ENCODE measurements at places on chromosomes 5 and 9.

- DNase-seq, result no peak
These were observed 95.2 kb downstream of the APTX start for GRCh38 chr9:32906213-32906612.

DNA sequence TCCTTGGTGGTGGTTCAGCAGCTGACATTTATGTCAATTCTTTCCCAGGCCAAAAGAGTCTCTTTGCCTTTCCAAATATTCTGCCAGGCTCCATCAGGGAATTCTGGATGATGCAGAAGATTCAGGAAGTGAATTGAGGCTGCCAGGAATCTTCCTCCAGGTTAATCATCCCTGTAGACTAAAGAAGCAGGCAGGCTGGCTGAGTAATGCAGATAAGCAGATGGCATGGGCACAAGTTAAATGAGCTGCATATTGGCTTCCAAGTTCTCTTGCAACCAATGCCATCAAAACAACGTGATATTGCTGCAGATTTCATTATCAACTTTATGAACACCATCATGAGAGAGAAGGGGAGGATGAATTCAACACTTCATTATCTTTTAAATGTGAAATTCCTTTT is 324.5 kb downstream of the KCNN2 start:
- no peak for DNase-seq

GRCh38 chr5:36655161-36655560 is 48.8 kb downstream of the SLC1A3 start:
- DNase-seq, result no peak

- no peak for DNase-seq
These were observed 159.6 kb downstream of the NR2F1-AS1 start for GRCh38 chr5:93421468-93421867.

- peak; percentile 23 for DNase-seq
These were observed 78.3 kb upstream of the ZNF608 start for GRCh38 chr5:124824637-124825158.

- DNase-seq, result no peak
These were observed 90.6 kb upstream of the OSMR start for GRCh38 chr5:38755181-38755580.

- no peak for DNase-seq
These were observed 12.3 kb upstream of the FCHSD1 start for GRCh38 chr5:141663506-141663905.

DNA sequence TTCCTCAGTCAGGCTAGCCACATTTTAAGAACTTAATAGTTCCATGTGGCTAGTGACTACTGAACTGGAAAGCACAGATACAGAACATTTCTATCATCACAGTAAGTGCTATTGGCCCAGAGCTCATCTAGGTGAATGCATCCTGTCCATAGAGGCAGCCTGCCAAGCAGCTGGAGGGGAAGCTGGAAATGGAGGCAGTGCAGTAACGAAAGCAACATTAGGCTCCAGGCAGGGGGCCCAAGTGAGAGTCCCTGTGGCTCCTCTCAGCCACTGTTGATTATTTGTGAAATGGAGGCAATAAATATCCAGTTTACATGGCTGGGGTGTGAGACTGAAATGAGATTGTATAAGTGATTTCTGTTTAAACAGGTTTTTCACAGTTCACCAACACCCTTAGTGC is 227.2 kb upstream of the KLF9 start:
- no peak for DNase-seq

DNA sequence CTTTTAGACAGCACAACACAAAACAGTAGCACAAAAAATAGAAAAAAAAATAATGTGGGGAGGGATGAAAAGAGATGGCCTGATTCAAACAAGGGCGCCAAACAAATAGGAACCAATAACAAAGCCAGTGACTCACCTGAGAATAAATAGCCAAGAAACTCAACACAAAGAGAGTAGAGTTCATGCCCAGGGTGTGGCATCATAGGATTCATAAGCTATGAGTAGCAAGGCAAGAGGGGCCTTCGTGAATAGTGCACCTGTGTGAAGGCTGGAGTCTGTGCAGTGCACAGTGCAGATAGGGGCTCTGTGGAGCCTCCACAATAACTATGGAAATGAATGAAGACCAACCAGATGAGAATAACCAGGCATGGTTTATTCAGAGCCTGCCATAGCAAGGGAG is 541.7 kb downstream of the SPOCK1 start:
- DNase-seq, result no peak

DNA sequence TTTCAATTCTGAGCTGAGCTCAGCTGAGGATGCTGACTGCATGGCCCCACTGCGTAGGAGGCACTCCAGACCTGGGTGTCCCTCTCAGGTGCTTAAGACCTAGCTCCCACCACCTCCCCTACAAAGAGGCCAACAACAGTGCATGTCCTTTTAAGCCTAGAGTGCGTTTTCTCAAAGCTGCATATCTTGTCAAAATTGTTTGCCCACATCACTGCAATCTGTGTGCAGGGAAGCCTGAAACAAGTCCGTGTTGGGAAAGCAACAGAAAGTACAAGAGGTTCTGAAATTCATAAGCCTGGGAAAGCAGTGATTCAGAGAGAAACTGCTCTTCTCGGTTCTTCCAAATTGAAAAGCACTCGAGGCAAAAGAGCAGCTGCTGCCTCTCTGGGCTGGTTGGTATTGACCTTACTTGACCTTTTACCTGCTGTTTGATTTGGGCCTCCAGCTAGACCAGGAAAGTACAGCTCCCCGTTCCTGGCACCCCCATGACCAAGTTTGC is 238.4 kb downstream of the NR2F1-AS1 start:
- peak; percentile 29 for DNase-seq

GRCh38 chr9:127180457-127181314 is 58.3 kb upstream of the ANGPTL2 start:
- DNase-seq, result no peak

- no peak for DNase-seq
These were observed 127.0 kb downstream of the NNT start for GRCh38 chr5:43729846-43730478.

- DNase-seq, result no peak
These were observed 933 bp upstream of the TGFBR1 start for GRCh38 chr9:99103901-99104458.

DNA sequence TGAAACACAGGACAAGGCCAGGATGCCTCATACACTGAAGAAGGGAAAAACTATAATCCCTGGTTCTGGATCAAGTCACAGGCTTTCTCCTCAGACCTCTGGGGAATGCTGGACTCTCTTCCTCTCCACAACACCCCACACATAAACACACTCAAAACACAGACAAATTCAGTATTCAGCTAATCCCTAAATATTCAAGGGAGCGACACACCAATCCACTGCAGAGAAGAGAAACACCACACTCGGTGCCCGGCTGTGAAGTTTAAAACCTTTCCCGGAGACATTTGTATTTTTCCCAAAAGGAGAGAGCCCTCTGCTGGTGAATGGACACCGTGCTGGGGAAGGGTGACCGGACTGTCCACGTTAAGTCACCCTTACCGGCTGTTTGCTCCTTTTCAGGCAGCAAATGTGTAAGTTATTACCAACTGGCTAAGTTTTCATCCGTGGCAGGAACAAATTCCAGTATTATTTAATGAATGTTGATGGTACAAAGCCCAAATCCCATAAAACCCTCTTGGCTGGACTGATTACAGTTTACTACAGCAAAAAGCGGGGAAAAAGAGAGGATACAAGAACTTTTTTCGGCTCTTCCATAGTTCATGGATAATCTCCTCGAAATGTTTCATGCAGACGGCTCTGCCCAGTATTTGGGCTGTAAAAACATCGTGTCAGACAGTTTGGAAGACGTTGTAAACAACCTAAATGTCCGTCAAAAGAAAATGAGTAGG is 130.9 kb upstream of the SLC30A5 start:
- peak; percentile 10 for DNase-seq

- no peak for DNase-seq
These were observed 61.3 kb downstream of the NR2F1-AS1 start for GRCh38 chr5:93519740-93520139.

GRCh38 chr5:72199681-72200080 is 92.4 kb downstream of the MAP1B start:
- DNase-seq, result no peak

GRCh38 chr5:36230151-36230790 is 11.5 kb downstream of the NADK2 start:
- DNase-seq, result no peak

GRCh38 chr9:121538221-121538620 is 38.6 kb upstream of the GGTA1 start:
- DNase-seq, result no peak

GRCh38 chr5:56269216-56269927 is 36.2 kb upstream of the ANKRD55 start:
- no peak for DNase-seq

DNA sequence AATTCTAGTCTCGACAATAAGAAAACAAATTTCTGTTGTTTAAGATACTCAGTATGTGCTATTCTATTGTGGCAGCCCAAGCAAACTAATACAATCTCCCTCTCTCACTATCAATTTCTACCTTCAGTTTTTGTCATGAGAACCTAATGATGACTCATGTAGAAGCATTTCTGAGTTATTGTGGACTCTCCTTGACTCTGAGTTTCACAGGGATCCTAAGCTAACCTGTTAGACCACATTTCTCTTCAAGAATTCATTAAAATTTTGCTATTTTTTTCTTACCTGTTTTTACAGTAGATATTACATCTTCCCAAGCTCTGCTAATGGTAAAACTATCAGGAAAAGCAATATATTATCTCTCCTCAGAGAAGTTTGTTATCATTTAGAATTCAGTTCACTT is 599.1 kb upstream of the TYRP1 start:
- DNase-seq, result no peak

DNA sequence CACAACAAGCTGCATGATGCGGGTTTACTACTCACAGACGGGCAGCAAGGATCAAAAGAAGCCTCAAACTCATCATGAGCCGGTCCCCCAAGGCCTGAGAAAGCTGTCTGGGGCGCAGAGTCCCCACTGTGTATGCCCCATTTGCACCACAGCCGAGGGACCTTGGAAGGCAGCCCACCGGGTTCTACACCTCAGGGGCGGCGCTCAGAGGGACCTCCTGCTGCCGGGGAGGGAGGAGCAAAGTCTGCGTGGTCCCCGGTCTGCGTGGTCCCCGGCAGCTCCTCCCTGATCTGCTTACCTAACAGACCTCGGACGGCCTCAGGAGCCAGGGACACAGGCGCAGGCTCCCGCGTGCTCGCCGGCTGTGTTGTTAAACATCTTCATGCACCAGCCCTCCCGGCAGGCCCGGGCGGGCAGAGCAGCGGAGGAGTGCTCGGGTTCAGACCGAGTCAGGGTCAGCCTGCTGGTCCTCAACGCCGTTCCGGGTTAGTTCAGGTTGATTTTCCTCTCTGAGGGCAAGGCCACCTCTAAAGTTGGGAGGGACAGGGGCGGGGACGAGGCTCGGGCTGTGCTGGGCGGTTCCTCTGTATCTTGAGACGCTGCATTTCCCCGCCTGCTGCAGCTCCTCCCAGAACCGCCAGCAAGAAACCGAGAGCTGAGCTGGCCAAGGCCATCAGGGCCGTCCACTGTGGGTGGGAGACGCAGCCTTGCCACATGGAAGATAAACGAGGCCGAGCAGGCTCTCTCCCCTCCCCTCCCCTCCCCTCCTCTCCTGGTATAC is 74.6 kb downstream of the MRPL36 start:
- DNase-seq, result no peak

DNA sequence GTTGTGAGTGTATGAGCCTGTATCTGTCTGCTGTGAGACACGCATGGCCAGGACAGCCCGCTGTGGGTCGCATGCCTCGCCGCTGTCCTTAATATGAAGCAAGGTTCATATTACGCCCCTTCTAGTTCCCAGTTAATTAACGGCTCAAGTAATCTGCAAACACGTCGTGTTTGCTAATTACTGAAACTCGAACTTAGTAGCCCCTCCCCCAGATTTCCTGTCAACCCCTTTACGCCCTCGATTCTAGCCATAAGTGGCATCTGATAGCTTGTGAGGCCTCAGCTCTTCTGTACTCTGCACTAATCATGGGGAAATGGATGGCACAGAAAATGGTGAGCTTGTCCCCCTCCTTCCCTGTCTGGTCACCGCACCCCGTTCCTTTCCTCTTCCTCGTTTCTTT is 116.9 kb upstream of the OTULINL start:
- no peak for DNase-seq

DNA sequence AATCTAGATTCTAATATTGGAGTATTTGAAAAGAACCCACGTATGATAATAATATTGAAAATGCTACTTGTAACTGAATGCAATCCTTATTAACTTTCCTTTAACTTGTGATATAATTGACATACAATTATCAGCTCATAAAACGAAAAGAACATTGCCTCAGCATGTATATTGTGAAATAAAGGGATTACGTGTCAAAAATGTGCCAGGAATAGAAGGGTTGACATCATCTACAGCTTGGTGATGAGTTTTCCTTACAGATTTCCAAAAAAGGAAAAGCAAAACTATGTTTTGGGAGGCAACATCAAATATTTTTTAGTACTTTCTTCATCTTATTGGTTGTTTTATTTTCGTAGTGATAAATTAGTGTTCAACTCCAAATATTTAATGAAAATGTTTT is 266.0 kb upstream of the PTGER4 start:
- DNase-seq, result no peak

DNA sequence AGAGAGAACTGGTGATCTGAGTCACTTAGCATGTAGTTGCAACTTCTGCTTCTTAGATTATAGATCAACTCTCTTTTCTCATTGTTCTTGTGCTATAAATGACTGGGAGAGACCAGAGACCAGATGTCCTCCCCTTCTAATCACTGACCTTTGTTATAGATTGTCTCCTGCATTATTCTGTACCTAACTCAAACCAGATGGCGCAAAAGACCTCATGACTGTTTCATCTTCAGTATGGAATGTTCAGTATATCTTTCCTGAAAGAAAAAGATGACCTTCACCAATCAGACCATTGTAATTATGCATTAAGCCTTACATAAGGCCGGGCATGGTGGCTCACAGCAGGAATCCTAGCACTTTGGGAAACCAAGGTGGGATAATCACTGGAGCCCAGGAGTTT is 30.5 kb upstream of the ADAM19 start:
- DNase-seq, result no peak

GRCh38 chr5:5932824-5933223 is 445.5 kb downstream of the MED10 start:
- no peak for DNase-seq

GRCh38 chr9:121289772-121290370 is 21.9 kb downstream of the GSN start:
- DNase-seq, result no peak
